ENCODE measurements at places on chromosomes 6 and 20.

DNA sequence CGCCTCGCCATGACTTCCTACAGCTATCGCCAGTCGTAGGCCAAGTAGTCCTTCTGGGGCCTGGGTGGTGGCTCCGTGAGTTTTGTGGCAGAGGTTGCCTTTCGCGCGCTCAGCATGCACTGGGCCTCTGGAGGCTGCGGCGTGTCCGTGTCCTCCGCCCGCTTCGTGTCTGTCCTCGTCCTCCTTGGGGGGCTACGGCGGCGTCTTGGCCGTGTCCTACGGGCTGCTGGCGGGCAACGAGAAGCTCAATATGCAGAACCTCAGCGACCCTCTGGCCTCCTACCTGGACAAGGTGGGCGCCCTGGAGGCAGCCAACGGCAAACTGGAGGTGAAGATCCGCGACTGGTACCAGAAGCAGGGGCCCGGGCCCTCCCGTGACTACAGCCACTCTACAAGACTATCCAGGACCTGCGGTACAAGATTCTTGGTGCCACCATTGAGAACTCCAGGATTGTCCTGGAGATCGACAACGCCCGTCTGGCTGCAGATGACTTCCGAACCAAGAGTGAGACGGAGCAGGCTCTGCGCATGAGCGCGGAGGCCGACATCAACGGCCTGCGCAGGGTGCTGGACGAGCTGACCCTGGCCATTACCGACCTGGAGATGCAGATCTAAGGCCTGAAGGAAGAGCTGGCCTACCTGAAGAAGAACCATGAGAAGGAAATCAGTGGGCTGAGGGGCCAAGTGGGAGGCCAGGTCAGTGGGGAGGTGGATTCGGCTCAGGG is 296.3 kb downstream of the OGFRL1 start:
- DNase-seq: no peak

DNA sequence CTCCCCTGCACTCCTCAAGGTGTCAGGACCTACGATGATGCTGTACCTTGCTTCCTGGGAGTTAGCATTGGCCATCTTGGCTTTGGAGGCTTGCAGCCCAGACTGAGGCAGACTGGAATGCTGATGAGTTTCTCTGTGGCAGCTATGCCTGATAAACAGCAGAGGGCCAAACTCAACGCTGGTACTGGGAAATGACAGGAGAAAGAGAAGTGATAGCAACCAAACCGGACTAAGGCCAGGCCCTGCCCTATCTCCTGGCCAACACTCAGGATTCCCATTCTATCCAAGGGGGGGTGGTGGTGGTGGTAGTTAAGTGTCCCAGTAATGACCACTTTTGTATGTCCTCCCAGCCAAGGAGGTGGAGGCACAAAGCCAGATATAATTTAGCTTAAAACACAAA is 90.0 kb upstream of the DTNBP1 start:
- DNase-seq: no peak

DNA sequence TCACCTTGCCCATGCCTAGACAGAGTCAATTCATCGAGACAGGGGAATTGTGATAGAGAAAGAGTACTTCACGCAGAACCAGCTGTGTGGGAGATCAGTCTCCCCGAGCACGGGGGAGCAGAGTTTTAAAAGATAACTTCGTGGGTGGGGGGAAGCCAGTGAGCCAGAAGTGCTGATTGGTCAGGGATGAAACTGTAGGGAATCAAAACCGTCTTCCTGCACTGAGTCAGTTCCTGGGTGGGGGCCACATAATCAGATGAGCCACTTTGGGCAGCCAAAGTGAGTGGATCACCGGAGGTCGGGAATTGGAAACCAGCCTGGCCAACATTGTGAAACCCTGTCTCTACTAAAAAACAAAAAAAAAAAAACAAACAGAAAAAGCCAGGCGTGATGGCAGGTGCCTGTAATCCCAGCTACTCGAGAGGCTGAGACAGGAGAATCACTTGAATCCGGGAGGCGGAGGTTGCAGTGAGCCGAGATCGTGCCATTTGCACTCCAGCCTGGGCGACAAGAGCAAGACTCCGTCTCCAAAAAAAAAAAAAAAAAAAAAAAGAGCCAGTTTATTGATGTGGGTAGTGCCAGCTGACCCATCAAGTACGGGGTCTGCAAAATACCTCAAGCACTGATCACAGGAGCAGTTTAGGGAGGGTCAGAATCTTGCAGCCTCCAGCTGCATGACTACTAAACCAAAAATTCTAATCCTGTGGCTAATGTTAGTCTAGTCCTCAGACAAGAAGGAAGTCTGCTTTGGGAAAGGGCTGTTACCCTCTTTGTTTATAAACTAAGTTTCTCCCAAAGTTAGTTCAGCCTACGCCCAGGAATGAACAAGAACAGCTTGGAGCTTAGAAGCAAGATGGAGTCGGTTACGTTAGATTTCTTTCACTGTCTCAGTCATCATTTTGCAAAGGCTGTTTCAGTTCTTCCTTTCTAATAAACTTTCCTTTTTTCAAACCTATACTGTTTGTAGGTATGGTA is 3.9 kb upstream of the TRIM39 start:
- DNase-seq: peak; percentile 30

DNA sequence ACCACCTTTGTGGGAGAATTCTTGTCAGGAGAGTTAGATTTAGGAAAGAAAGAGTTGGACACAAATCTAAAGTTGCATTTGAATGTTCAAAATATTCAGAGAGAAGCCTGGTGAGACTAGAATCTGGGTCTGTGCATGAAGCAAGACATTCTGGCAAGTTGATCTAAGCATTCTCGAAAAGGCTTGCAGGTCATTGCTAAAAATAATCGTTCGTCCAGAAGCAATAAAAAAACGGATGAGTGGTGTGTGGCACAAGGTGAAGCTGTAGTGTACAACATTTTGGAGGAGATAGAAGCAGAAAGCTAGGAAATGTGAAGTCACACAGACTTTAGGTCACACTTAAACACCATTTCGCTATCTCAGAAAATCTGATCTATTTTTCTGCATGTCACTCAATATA is 114.9 kb upstream of the IFNGR1 start:
- no peak for DNase-seq

DNA sequence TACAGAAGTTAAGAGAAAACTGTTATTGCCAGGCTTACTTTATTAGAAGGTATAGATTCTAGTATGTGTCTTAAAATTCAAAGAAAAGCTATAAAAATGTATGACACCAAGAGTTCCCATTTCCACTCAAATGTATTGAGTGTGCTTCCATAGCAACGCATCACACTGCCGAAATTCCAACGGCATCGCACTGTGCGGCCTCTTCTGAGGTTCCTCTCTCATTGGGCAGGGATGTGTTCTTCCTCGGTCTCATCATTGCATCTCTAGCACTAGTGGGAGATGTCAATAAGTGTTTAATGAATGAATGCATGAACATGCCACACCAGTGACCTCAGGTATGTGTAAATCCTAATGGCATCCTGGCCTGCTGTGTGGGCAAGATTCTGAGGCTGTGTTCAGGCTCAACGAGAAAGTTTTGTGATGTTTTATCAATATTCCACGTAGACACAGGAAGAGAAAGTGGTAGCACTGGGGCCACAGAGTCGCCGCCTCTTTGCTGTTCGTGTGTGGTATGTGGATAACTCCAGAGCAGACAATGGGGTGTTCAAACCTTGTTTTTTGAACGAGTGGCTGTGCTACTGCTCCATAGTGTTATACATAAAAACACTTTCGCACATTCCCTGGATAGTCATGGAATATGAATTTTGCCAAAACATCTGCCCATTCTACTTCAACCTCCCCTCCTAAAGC is 171.6 kb downstream of the ADGB start:
- no peak for DNase-seq

DNA sequence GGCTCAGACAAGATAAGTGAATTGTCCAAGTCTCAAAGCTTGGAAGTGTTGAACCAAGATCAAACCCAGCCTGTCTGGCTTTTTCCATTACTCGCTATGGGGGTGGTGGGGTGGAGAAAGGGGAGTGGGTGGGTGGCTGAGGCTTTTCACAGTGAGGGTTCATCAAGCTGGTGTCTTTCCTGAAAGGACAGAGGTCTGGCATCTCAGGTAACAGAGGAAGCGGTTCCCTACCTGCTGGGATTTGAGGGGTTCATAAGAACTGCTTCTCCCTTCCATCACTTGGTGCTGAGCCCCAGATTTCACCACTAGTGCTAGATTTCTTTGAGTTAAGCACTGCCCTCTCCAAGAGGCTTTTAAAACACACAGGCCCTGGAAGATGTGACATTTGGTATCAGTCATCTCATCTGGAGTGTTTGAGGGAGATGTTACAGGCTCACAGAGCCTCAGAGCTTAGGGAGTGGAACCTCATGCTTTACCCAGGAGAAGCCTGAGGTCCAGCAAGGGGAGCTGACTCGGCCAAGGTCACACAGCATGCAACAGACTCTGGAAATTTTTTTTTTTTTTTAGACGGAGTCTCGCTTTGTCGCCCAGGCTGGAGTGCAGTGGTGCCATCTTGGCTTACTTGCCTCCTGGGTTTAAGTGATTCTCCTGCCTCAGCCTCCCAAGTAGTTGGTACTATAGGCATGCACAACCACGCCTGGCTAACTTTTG is 6.0 kb upstream of the VEGFA start:
- no peak for DNase-seq

- no peak for DNase-seq
These were observed 33.0 kb upstream of the KIAA1586 start for GRCh38 chr6:57013521-57013926.

DNA sequence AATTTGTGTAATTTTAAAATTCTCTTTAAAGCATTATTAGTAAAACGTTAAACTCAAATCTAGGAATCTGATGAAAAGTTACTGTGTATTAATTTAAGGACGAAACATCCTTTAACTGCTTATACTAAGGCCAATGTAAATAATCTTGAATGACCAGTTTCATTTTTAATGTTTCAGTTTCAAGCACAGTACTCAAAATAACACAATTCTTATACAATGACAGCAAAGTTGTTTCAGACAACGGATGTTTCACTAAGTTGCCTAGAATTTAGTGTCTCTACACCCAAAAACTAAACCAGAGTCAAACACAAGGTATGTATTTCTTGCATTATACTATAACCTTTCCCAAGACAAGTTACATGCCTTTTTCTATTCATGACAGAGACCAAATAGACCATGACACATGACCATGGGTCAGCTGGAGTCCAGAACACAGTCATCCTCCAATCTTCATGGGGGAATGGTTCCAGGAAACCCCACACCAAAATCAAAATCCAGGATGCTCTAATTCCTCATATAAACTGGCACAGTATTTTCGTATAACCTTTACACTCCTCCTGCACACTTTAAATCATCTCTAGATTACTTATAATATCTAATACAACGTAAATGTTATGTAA is 7.7 kb downstream of the PHIP start:
- no peak for DNase-seq

DNA sequence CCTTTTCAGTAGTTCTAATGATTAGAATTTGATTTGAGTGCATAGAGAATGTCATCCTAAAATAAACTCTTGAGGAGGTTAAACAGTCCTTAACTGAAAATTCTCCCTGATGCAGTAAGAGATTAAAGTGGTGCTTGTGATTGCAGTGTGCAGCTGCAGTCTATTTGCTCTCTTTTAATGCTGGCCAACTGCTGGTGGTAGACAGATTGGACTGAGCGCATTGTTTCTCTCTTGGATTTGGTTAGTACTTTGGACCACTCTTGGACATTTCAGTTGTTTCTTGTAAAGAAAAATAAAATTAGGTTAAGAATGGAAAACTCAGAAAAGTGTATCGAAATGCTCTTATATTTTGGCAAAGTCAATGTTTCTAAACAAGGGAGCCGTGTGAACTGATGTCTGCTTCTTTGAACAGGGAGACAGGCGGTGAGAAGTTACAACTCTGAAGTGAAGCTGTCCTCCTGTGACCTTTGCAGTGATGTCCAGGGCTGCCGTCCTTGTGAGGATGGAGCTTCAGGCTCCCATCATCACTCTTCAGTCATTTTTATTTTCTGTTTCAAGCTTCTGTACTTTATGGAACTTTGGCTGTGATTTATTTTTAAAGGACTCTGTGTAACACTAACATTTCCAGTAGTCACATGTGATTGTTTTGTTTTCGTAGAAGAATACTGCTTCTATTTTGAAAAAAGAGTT is 127.2 kb downstream of the CD109 start:
- DNase-seq: no peak

GRCh38 chr20:39993742-39994141 is 695.3 kb downstream of the MAFB start:
- no peak for DNase-seq

GRCh38 chr20:38369389-38369788 is 23.1 kb downstream of the LBP start:
- DNase-seq: no peak

GRCh38 chr6:21436625-21437024 is 156.9 kb upstream of the SOX4 start:
- DNase-seq: no peak

DNA sequence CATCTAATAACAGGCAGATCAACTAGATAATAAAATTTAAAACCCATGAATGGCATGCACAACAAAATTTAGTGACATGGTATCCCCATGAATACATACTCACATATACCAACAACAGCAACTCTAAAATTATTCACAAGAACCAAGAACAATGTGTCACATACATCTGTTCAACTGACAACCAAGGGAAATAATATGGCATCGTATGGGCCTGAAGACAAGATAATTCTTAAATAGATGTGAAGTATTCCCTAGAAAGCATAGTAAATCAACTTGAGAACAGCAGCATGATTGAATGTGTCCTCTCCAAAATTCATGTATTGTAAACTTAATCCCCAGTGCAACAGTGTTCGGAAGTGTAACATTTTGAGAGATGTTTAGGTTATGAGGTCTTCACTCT is 635.5 kb downstream of the EYS start:
- DNase-seq: no peak

GRCh38 chr6:119179842-119180241 is 101.4 kb upstream of the FAM184A start:
- no peak for DNase-seq

DNA sequence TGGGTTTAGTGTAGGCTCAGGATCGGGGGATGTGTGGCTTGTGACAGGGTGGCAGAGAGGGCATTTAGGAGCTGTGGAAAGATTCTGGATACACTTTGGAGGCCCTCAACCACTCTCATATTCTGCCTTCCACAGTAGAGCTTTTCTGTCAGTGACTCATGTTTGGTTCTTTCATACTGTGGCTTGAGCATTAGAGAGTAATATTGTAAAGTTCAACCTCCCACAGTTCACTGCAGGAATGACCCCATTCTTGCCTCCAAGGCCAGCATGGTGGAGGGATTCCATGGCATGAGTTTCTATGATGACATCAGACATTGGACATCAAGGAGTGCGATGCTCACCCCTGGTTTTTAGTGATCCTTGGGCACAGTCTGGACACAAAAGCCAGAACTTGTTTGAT is 50.9 kb downstream of the DTD1 start:
- no peak for DNase-seq

- no peak for DNase-seq
These were observed 150.2 kb upstream of the OGFRL1 start for GRCh38 chr6:71138376-71138775.

- DNase-seq: peak; percentile 52
These were observed 363.5 kb downstream of the ESR1 start for GRCh38 chr6:152170702-152171667.

GRCh38 chr20:31863296-31864085 is 6.8 kb downstream of the DUSP15 start:
- no peak for DNase-seq

- DNase-seq: no peak
These were observed 33.8 kb upstream of the PLCB4 start for GRCh38 chr20:9035126-9035525.

Measured in stimulated activated CD8-positive, alpha-beta memory T cell treated with anti-CD3 and anti-CD28 coated beads, Interleukin-7, amount 100 ng/mL, for 4 hours (primary cell).